ENCODE measurements at places on chromosomes 13 and 19. TPM values are rescaled to one million over a fixed set of nuclear protein-coding genes. Genes with fewer than 3 reads are reported as not detected.
A peak's percentile ranks its signal among the peaks of the same experiment; 100 is the strongest.

DNA sequence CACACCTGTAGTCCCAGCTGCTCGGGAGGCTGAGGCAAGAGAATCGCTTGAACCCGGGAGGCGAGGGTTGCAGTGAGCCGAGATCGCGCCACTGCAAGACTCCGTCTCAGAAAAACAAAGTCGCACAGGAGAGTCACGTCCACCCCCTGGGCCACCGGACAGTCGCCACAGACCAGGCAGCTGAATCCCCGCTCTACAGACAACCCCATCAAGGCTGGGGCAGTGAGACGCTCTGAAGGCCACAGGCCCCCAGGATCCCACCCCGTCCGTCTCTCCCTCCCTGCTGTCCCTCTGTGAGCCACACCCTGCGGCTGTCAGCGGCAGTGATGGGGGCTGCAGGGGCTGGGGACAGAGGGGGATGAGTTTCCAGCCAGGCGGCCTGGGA lies 15.5 kb upstream of the PTBP1 start:
- no peak for DNase-seq

DNA sequence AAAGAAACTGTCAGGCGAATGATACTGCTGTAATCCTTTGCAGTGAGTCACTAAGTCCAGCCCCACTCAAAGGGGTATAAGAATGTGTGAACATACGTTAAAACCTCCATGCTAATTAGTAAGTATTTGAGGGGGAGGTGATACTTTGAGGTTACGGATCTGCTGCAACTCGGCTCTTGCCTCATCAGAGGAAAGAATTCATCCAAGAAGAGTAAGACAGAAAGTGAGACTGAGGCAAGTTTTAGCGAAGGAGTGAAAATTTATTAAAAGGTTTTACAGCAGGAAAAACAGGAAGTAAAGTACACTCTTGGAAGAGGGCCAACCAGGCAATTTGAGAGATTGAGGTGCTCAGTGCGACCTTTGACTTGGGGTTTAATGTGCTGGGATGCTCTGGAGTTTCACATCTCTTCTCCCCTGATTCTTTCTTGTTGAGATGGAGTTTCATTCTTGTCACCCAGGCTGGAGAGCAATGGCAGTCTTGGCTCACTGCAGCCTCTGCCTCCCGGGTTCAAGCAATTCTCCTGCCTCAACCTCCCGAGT lies 9.8 kb downstream of the CLEC4M start:
- no peak for DNase-seq

DNA sequence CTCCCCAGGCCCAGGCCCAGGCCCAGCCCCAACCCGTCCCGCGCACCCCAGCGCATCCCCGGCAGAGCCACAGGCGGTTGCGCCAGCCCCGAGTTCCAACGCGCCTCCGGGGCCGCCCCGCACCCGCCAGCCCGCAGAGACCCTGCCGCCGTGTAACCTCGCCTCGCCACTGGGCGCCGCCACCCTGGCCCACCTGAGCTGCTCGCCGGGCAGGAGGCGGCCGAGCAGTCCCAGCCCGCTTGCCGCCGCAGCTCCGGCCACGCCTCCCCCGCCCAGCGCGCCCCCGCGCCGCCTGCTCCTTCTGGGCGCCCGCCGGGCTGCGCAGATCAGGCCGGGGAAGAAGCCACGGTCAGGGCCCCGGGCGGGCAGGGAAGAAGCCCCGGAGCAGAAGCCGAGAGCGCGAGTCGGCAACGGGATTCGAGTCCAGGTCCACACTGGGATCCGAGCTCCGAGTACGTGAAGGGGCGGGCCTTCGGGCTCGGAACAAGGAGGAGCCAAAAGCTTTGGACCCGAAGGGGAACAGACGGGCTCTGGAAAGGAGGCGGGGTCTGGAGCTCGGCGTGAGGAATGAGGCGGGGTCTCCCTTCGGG lies at the start of gene MBOAT7:
MBOAT7 (minus strand) TSS at position 436 of the 590 bp plus-strand sequence. CDS start 1,072 bp downstream, outside the sequence.
- no peak for DNase-seq

GRCh38 chr19:45050036-45050435 lies 11.2 kb downstream of the CLASRP start:
- DNase-seq = no peak

GRCh38 chr13:27806744-27807387 lies 14.6 kb downstream of the GSX1 start:
- DNase-seq = no peak

DNA sequence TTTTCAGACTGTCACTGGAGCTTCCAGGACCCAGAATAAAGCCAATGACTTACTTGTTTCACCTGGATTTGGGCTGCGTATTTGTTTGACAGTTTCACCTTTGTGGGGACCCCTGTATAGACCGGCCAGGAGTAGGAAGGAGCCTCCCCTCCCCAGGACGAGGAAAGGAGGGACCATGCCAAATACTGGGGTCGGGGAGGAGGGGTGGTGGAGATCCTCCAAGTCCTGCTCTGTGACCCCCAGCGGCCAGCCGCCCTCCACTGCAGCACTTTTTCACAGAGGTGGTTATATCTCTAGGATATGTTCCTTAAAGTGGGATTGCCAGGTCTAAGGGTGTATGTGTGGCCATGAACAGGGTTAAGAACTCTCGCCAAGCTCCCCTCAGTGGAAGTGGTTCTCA lies 25.7 kb upstream of the ZNF492 start:
- DNase-seq = no peak

- no peak for DNase-seq
These were observed 3.4 kb upstream of the FUT5 start for GRCh38 chr19:5873617-5874199.

GRCh38 chr19:54470991-54471782 lies 1.9 kb downstream of the CDC42EP5 start:
- DNase-seq = no peak

DNA sequence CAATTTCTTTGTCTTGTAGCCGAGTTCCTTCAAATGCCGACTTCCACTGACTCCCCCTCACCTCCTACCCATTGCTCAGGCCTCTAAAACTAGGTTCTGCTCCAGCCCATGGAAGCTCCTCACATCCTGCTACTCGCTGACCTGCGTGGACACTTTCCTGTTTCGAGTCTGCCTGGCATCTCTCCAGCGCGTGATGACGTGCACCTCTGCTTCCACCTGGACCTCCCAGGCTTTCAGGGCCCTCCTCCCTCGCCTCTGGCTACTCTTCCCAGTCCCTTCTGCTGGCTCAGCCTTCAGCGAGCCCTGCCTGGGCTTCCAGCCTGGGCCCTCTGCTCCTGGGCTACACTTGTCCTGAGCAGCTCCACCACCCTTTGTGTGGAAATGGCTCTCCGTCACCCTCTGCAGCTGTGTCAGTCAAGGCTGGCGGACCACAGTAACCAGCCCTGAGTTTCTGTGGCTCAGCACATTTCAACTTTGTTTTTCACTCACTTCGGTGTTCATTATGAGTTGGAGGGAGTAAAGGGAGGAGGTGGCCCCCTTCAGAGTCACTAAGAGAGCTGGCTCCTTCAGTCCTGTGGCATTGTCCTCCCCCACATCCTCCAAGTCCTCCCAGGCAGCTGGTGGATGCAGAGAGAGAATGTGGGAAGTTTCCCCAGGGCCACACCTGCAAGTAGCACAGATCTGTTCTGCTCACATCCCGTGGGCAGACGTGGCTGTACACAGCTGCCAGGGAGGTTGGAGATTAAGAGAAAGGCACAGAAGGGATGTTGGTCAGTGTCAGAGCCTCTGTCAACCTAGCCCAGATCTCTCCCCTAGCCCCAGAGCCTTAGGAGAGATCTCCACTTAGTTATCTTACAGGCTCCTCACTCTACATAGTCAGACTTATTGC lies 49.4 kb downstream of the SERP2 start:
- no peak for DNase-seq

GRCh38 chr13:65724226-65724625 lies 1505.9 kb downstream of the PCDH9 start:
- no peak for DNase-seq

DNA sequence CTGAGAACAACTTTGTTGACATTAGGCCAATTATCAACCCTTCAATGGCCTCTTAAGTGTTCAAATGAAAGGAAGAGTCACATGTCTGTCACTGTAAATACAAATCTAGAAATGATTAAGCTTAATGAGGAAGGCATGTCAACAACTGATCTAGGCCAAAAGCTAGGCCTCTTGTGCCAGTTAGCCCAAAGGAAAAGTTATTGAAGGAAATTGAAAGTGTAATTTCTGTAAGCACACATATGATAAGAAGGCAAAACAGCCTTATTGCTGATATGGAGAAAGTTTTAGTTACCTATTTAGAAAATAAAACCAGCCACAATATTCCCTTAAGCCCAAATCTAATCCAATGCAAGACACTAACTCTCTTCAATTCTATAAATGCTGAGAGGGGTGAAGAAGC lies 604.7 kb downstream of the SLITRK6 start:
- DNase-seq = no peak

DNA sequence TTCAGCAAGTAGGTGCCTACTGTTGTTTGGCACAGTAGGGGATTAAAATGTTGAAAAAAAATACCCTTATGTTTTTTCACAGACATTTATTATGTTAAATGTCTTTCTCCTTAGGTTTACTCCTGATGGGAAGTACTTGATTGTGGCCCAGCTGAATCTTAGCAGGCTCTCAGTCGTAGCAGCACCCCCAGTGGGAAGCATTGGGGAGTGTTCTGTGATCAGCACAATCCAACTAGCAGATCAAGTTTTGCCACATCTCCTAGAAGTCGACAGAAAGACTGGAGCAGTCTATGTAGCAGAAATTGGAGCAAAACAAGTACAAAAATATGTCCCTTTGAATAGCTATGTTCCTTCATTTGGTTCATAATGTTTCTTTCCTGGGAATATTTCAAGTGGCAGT lies 9.3 kb downstream of the NHLRC3 start:
- no peak for DNase-seq

DNA sequence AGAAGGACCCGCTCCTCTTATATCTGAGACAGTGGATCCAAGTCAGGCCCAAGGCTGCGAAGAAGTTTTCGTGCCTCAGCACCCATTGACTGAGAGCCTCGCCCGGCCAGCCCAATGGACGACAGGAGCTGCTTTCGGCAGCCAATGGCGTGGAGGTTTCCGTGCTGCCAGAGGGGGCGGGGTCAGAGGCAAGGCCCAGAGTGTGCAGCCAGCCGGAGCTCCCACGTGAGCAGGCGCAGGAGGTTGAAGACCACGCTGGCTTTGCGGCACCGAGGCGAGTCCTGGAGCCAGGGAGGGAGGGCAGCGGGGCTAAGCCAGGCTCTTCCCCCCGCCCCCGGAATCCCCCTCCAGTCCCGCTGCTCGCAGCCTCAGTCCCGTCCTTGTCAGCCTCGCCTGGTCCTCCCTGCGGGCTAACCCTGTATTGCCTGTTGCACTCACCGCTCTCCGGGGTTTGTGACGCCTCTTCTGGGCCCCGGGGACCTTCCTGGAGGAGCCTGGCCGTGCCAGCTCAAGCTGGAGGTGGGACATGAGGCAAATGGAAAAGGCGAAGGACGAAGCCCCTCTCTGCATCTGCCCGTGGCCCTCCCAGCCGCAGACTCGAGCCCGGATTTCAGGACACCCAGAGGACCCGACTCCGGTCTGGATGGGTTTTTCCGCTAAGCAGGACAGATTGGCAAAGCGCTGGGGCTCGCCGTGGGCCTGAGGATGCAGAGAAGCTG lies 1.5 kb downstream of the IFNL4 start:
- DNase-seq = peak; percentile 17

DNA sequence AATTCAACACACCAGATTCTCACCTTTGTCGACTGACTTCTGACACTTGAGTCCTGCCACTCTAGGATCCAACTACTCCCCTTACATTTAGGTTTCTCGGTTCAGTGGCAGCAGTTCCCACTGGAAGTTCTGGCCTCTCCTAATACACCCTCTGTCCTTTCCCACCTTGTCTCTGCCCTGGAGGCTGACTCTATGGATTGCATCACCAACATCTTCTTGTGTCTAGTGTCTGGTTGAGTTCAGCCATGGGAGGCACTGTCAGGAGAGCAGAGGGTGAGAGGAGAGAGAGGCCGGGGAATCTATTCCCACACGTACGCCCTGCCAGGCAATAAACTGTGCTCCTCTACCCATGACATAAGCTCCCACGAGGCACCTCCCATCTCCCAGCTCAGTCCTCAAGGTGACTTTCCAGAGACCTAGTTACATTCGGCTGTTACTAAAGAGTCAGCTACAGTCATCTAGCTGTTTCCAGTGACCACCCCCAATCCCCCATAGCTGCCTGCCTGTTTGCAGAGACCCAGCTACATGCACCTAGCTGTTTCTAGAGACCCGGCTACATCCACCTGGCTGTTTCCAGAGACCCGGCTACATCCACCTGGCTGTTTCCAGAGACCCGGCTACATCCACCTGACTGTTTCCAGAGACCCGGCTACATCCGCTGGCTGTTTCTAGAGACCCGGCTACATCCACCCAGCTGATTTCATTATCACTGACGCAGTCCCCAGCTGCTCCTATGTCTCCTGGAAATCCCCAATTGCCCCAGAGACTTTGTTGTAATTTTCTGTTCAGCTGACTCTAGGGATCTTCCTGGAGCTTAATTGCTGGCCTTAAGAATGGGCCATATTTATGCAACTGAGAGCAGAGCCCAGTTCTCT lies 8.1 kb upstream of the LILRB4 start:
- no peak for DNase-seq

DNA sequence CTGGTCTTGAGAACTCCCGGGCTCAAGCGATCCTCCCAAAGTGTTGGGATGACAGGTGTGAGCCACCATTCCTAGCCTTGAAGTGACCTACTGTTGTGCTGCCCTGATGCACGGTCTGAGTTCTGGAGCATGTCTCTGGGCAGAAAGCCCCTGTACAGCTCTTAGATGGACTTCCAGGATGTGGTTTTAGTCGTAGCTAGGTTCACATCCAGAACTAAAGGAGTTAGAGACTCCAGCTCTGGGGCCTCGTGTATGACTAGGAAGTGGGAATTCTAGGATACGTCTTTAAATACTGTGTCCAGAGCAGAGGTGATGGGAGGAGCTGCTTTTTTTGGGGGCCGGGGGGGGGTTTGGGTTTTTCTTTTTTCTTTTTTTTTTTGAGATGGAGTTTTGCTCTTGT lies 12.2 kb downstream of the UPF1 start:
- DNase-seq = peak; percentile 41

ZNF587 gene
- 19.6 TPM for total RNA-seq

TEAD2 gene
- 20.3 TPM for total RNA-seq

SHISA7 gene
- not detected for total RNA-seq

AMER2 gene
- not detected for total RNA-seq

CYP2S1 gene
- total RNA-seq = 5.6 TPM

KCTD15 gene
- total RNA-seq = 26.6 TPM

SIGLECL1 gene
- not detected for total RNA-seq

OR7A10 gene
- total RNA-seq = not detected

All from M059J (cell line).